ENCODE measurements at places on chromosomes 13 and 19.

DNA sequence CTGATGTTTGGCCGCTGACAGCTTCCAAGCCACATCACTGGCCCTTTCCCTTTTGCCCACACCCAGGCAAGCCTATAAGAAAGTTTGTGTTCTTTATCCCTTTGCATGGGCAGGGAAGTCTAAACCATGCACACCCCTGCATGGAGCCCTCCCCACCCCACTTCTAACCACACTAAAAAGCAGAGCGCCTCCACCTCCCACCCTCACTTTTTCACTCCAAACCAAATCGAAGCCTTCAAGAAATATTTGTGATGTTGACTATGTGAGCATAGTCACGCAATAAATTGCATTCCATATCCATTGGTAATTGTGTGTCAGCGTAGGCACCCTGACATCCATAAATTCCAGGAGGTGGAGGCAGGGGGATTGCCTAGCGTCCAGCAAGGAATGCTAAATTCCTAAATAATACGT, 104.4 kb upstream of the LSM14A start:
- no peak for DNase-seq

DNA sequence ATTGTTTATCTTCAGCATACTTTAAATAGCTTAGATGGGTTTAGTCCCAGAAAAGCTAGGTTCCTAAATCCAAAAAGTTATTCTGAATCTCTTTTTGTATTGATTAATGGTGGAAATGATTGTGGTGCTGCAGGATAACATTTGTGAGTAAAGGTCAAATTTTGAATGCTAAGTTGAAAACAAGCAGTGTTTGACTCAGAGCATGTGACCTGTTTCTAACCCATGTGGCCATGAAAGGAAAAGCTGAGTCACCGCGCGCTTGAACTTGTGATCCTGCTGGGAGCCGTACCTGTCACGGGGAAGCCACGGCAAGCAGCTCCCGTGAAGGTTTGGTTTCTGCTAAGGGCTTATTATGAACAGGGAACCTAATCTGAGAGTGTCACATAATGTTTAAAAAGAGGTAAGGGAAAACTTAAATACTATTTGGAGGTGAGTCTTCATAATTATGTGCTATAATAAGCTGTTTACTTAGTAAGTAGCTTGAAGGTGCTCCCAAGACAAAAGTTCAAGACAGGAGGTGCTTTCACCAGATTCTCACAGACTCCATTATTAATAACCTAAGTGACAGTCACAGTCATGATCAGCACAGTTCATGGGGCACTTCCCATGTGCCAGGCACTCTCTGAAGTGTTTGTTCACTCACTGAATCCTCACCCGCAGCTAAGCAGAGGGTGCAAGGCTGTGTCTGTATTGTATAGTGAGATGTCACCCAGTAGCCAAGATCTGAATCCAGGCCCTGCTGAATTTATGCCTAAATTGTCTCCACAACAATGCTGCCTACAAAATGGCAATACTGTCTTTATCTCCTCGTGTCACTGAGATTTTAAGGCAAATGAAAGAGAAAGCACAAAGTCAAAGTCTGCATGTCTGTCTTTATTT, 286.5 kb downstream of the MYO16 start:
- peak; percentile 71 for DNase-seq

- no peak for DNase-seq
Observed at GRCh38 chr13:50714891-50715290, 128.6 kb downstream of the DLEU7 start.

GRCh38 chr13:106496072-106496997, 39.1 kb downstream of the EFNB2 start:
- no peak for DNase-seq

DNA sequence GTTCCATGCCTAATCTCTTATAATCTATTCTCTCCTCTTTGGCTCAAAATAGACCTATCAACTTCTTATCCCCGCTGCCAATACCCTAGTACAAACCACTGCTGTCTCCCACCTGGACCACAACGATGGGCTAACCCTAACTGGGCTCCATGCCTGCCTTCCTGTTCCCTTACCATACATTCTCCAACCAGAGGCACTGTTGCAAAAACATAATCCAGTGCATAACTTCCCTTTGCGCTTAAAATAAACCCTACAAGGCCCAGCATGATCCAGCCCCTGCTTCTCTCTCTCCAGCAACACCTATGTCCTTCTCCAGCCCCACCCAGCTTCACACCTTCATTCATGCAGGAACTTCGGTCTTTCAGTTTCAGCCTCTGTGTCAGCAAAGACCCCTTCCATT, 27.4 kb upstream of the CEBPA start:
- DNase-seq: no peak

GRCh38 chr13:44507639-44508038, 68.5 kb downstream of the TSC22D1 start:
- DNase-seq: no peak

- DNase-seq: no peak
Observed at GRCh38 chr13:28572871-28573270, 77.9 kb upstream of the FLT1 start.

- DNase-seq: peak; percentile 31
Observed at GRCh38 chr13:30998136-30999088, 66.0 kb downstream of the TEX26 start.

DNA sequence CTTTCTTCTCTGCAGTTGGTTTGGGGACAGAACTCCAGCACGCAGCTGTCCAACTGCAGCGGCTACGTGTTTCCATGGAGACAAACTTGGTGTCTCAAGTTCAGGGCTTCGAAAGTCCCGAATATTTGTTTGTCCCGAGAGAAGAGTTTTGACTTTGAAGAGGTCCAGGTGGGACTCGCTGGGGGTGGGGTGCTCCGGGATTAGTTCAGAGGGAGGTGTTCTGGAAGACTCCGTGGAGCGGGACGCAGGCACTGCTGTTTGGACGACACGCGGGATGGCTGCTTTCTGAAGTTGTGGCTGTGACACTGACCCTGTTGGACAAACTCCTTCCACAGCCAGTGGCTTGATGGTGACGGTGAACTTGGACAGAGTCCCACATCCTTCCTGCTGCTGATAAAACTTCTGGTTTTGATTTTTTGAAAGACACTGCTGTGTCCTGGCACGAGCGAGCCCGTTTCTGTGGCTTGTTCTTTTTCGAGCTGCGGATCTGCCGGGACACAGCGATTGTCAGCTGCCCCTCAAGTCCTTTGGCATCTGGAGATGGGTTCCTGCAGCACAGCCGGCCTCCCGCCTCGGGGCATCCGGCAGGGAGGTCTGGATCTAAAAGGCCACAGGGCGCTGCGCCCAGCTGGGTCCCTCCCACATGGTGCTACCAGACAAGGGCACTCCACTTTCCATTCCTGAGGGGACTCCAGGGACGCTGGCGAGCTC, 15.9 kb upstream of the RANBP3 start:
- DNase-seq: no peak

GRCh38 chr19:4597278-4597974, 37.9 kb upstream of the SEMA6B start:
- no peak for DNase-seq

- DNase-seq: no peak
Observed at GRCh38 chr19:35138305-35138892, at the start of gene FXYD1. TSS of gene FXYD1 (plus strand) at chr19:35138824. CDS start at chr19:35140080, 1,256 bp downstream.

DNA sequence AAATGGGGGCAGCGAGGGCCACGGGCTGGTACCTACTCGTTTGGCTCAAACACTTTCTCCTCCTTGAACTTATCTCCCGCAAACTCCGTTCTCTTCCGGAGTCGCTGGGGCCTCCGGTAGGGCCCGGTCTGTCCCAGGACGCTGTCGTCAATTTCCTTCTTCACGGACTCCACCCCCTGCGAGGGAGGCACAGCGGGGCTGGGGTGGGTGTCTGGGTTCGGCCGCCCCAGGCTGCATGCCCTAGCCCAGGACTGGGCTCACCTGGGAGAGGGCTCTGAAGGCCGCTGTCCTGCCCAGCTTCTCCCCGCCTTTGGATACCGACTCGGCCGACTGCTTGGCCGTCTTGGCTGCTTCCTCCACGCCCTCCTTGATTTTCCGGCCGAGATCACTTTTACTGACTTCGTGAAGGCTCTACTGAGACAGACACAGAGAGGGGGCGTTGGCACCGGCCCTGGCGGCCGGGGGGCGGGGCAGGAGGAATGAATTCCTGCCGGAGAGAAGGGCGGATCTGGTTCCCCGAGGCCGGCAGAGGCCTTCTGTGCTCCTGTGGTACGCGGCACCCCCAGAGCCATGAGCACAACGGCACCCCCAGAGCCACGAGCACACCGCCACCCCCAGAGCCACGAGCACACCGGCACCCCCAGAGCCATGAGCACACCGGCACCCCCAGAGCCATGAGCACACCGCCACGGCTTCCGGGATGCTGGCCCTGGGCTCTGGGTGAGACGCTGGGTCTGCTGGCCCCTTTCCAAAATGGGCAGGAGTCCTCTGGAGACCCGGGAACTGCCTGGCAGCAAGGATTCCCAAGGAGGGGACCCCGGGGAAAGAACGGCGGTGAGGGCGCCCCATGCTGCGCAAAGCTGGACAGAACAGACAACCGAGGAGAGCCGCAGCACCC, 8.1 kb upstream of the CTXN1 start:
- no peak for DNase-seq

DNA sequence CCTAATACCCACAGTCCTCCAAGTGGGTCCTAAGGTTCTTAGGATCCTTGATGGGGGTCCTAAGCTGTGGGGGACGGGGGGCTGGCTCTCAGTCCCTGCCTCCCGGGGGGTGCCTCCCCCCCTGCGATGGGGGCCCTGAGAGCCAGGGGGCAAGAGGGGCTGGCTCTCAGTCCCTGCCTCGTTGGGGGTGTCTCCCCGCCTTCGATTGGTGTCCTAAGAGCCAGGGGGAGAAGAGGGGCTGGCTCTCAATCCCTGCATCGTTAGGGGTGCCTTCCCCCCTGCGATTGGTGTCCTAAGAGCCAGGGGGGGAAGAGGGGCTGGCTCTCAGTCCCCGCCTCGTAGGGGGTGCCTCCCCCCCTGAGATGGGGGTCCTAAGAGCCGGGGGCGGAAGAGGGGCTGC, 37.0 kb downstream of the SLC25A30 start:
- DNase-seq: no peak

GRCh38 chr19:31135841-31136240, 213.4 kb downstream of the TSHZ3 start:
- DNase-seq: no peak

DNA sequence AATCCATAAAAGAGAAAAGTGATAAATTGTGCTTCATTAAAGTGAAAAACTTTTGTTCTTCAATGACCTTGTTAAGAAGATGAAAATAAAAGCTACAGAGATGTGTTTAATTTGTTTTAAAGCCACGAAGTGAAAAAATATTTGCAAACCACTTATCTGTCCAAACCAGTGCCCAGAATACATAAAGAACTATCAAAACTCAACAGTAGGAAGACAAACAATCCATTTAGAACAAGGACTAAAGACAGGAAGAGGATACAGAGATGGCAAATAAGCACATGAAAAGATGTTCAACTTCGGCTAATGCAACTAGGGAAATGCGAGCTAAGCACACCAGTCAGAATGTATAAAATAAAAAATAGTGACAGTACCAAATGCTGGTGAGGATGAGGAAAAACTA, 15.0 kb downstream of the GJB6 start:
- no peak for DNase-seq

DNA sequence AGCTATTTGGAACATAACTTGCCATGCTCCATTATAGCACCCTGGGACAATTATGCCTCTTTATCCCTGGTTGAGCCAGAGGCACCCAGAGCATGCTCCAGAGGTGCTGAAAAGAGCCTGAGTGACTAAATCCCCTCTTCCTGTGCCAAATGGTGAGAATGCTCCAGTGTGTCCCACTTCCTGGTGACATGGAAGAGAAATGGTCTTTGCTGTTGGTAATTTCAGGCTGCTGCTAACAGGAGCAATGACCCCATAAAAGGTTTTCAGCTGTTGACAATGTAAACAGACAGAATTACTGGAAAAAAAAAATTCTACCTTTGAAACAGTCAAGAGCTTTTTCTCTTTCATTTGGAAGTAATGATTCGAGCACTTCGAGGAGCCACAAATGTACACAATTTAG, 341.8 kb downstream of the FGF9 start:
- no peak for DNase-seq

GRCh38 chr13:71830323-71830722, 36.7 kb downstream of the DACH1 start:
- DNase-seq: no peak

- no peak for DNase-seq
Observed at GRCh38 chr19:42253245-42254088, 1.5 kb downstream of the ERF start.

DNA sequence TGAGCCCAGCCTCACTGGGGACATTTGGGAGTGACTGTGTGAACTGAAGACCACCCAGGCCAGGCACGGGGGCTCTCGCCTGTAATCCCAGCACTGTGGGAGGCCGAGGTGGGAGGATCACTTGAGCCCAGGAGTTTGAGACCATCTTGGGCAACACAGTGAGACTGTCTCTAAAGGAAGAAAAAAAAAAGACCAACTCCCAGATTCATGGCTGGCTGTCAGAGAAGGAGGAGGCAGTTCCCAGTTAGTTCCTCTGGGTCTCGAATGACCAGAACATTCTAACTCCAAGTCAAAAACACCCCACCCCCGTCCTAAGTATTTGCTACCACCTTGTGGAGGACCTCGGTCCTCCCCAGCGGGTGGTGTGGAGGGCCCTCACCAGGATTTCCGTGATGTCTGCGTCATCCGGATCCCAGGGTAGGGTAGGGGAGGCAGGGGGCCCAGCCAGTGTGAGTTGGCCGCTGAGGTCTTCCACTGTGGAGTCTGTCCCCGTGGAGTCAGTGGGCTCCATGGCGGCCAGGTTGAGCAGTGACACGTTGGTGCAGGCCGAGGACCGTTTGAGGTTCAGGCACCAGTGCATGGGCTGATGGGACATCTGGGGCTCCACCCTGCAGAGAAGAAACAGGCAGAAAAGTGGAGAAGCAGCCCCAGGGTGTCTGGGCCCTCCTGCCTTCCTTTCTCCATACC, 1.3 kb downstream of the TSKS start:
- no peak for DNase-seq

GRCh38 chr13:97896446-97896845, 57.0 kb upstream of the IPO5 start:
- no peak for DNase-seq

GRCh38 chr13:63044589-63045313, 1629.1 kb upstream of the PCDH20 start:
- no peak for DNase-seq

DNA sequence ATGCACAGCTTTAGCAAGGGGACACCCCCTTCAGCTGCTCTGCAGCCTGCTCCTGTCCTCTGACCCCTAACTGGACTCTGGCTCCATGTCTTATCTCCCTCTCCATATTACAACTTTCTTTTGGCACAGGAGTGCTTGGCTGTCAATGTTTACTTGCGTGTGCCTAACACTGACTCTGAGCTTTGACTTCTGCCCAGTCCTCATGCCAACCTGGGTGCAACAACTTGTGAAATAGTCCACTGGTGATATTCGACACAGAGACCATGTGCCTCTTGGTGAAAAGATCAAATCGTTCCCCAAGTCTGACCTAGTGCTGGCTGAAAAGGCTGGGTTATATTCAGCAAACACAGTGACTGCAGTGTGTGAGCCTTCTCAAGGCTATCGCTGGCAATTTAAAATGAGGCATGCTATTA, 34.1 kb upstream of the KLF12 start:
- no peak for DNase-seq
